Left renal cortex interstitium (tissue), 4 donors: ENCODE measurements at places on chromosomes 2 and 18. TPM values are rescaled to one million over a fixed set of nuclear protein-coding genes. Genes with fewer than 3 reads are reported as not detected.

The FHL2 gene
- polyA plus RNA-seq: 38.3 TPM

- DNase-seq: no peak
Observed at GRCh38 chr2:216346781-216347180, 25.5 kb downstream of the MARCHF4 start.

DNA sequence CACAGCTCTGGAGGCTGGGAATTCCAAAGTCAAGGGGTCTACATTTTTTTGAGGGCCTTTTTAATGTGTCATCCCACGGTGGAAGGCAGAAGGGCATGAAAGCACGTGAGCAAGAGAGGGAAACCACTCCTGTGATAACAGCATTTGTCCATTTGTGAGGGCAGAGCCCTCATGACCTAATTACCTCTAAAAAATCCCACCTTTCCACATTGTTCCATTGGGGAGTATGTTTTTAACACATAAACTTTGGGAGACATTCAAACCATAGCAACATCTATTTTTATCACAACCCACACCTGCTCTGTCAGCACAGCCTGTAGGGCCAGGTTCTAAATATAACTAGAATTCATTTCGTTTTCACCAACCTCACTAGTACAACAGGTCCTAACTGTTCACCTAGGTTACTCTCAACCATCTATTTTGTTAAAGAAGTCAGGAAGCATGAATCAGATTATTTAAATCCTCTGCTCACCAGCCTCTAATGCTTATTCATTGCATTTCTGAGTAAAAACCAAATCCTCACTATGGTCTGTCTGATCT is 92.2 kb upstream of the DPP10 start:
- no peak for DNase-seq

DNA sequence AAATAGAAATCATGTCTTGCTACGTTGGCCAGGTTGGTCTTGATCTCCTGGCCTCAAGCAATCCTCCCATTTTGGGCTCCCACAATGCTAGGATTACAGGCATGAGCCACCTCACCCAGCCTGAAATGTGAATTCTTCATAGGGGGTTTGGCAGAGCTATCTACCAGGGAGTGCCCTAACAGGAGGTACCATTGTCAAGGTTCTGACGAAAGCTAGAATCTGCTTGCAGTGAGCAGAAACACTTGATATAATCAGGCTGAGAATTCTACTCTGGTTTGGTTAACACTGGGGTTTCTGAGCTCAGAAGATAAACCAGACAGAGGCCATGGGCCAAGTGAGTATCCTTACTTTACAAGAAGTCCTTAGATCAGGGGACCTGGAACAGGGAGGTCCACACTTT is 7.2 kb upstream of the LAMA3 start:
- no peak for DNase-seq

- no peak for DNase-seq
Observed at GRCh38 chr2:69499966-69500365, 62.7 kb upstream of the NFU1 start.

DNA sequence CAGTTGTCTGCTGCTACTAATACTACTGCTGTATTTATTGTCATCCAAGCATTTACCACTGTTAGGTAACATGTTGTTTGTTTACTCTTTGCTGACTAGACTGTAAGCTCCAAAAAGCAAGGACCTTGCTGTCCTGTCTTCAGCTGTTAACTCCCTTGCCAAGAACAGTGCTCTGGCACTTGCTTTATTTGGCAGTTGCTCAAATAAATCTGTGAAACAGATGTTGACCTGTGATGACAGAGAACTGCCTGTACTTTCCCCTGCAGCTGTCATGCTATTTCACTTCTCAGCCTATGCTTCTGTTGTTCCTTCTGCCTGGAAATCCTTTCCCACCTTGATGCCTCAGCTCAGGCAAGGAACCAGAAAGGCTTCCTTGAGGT is 181.2 kb downstream of the ATAD2B start:
- no peak for DNase-seq
